ENCODE measurements at places on chromosomes 12 and 14.

GRCh38 chr12:54035568-54036264 is 2.9 kb downstream of the HOXC5 start:
- no peak for DNase-seq

- DNase-seq: no peak
Observed at GRCh38 chr12:7555752-7556151, 52.2 kb upstream of the CD163 start.

DNA sequence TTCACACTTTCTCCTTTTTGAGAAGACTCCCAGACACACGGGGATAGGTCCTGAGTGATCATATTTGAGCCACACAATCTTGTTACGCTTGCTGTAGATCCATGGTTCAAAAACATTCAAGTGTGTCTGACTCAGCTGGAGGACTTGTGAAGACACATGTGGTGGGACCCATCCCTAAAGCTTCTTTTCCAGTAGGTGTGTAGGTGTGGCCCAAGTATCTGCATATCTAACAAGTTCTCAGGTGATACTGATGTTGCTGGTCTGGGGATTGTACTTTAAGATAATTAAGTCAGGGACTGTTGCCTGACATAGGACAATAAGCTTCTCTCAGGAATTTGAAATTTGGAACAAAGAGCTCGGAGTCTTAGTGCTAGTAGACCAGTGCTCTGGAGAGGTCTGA is 4.1 kb upstream of the DAAM1 start:
- DNase-seq: no peak

- DNase-seq: no peak
Observed at GRCh38 chr12:88015825-88016224, 13.4 kb downstream of the C12orf50 start.

DNA sequence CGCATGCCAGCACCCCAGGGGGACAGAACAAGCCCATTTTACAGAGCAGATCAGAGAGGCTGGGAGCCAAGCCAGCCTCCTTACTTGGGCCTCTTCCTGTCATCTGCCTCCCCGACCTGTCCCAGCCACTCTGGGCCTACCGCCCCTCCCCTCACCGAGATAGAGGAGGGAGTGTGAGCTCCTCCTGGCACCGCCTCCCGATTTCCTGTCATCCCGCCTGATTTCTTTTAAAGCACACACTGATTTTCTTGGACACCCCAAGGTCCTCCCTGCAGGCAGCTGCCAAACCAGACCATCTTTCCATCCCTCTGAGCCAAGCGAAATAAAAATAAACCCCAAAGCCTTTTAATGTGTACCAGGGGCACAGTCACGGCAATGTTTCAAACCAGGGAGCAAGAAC is 108.4 kb downstream of the RFLNA start:
- DNase-seq: no peak

DNA sequence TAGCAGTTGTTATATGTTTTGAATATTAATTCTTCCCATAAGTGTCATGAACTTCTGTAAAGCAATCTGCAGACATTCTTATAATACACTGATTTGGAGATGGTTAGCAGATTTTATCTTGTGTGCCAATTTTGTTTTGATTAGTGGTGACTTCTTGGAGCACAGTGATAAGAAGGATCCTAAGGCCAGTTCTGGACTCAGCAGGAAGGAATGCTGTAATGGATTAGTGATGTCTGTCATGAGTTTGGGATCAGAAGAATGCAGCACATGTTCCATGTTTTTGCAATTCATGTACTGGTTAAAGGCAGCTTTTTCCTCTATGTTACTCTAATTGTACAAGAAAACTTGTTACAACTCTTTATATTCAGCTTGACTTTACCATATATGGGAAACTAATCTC is 91.5 kb downstream of the UNC79 start:
- no peak for DNase-seq

GRCh38 chr14:82414853-82415539 is 881.3 kb upstream of the SEL1L start:
- DNase-seq: no peak

GRCh38 chr12:92463171-92463570 is 239.6 kb upstream of the PLEKHG7 start:
- DNase-seq: no peak

- DNase-seq: no peak
Observed at GRCh38 chr14:53620317-53620716, 336.3 kb downstream of the BMP4 start.

GRCh38 chr14:71235875-71236274 is 328.6 kb downstream of the PCNX1 start:
- no peak for DNase-seq

GRCh38 chr12:122974892-122975789 is at the start of gene OGFOD2:
Gene OGFOD2, plus strand, starts transcription at chr12:122975244. Its CDS starts 8 bp downstream, at chr12:122975252.
- DNase-seq: peak; percentile 93

GRCh38 chr12:79302162-79302814 is 388.5 kb downstream of the PAWR start:
- no peak for DNase-seq

- peak; percentile 67 for DNase-seq
Observed at GRCh38 chr12:21940549-21941505, at the start of gene ABCC9. Gene ABCC9, minus strand, starts transcription at chr12:21941426. Its CDS starts 4,752 bp downstream, at chr12:21936674.

DNA sequence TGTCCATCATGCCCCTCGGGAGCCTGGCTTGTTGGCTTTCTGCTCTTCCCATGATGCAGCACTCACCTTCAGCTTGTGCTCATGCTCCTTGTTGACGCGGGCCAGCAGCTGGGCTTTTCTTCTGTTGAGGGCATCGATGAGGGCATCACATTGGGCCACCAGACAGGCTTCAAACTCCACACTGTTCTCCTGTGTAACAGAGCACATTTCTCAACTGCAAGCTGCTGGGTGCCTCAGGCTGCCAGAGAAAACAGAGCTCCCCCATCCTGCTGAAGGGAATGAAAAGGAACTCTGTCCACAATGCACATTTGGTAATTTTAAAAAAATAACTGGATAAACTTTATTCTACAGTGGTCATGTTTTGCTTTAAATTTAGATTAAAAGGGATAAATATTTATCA is 72.1 kb downstream of the TRIM9 start:
- no peak for DNase-seq

GRCh38 chr12:47839214-47839876 is 19.6 kb upstream of the HDAC7 start:
- no peak for DNase-seq

GRCh38 chr12:111369496-111370220 is 763 bp upstream of the PHETA1 start:
- no peak for DNase-seq

DNA sequence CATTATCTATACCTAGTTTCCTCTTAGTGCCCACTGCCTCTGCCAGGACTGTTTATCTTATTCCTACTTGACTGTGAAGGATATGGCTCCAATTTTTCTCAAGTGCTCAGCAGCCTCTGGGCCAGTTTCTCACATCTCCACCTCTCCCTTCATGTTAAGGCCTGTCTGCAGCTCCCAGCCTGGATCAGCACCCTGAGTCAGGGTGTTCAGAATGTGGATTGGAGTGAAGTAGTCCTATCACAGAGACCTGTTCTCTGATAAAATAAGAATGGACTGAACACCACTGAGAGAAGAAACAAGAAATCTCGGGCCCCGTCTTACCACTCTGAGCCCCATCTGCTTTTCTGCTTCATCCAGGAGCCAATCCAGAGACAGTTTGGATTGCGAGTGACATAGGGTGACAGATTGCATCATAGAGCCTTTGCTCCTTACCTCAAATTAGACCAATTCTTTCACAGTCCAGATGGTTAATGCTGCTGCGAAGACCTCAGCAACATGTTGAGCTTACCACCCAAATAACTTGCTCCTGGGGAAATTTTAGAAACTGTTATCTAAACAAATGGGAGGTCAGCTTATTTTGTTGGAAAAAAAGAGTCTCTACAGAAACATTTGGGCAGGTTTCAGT is 473.1 kb downstream of the PDZRN4 start:
- DNase-seq: no peak

DNA sequence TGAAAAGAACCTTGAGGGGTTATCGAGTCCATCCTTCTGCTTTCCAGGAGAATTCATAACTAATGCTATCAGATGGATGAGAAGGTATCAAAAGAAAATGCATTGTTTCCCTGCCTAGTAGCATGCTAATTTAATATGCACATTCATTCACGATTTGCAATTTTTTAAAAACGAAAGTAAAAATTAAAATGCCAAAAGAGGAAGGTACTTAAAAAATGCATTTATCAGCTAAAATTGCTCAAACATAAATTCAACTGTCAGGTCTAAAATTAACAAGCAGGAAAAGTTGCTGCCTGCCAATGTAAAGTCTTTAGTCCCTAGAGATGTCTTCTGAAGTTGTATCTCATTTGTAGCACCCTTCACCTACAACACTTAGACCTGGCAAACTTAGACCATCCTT is 7.9 kb downstream of the ATF7 start:
- no peak for DNase-seq

GRCh38 chr12:40689576-40689975 is 2.7 kb upstream of the CNTN1 start:
- no peak for DNase-seq

GRCh38 chr14:55715889-55716288 is 135.9 kb downstream of the KTN1 start:
- no peak for DNase-seq

DNA sequence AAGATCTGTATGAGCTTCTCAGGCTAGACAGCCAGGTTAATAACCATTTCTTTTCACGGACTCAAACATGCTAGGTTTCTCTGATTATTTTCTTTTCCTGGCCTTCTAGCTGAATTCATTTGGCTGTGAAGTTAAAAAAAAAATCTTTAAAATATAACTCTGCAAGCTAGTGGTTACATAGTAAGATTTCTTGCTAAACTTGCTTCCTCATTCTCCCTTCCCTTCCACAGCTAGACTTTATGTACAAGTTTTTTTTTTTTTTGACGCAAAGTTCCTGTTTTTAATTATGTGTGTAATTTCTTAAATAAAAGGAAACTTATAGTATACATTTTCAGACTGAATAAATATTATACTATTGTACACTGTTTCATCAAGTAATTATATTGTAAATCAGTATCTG is 145.4 kb downstream of the TMTC2 start:
- no peak for DNase-seq

- peak; percentile 65 for DNase-seq
Observed at GRCh38 chr14:105019861-105020814, 745 bp downstream of the CDCA4 start.

GRCh38 chr12:119117936-119118335 is 60.8 kb upstream of the HSPB8 start:
- DNase-seq: no peak

- DNase-seq: no peak
Observed at GRCh38 chr12:103085541-103085940, 128.1 kb downstream of the ASCL1 start.

GRCh38 chr12:13980538-13981295 is 685 bp downstream of the GRIN2B start:
- DNase-seq: no peak

- no peak for DNase-seq
Observed at GRCh38 chr12:25377469-25378177, 126.9 kb upstream of the KRAS start.

DNA sequence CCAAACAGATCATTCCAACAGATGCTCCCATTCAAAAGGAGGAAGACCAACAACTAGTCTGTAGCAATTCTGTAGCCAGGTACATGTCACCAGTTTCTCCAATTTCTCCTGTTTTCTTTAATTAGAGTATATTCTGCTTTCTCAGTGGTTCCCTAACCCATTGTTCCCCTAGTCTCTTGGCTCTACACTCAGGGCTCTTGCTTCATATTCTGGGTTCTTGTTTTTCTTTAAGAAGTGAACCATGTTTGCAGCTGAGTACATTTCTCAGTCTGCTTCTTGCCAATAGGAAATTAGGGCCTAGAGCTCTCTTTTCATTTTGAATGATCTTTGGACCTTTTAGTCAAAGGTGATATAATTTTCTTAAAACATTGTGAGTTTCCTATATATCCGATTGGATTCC is 29.4 kb upstream of the STXBP6 start:
- DNase-seq: no peak

- no peak for DNase-seq
Observed at GRCh38 chr12:80241576-80242273, 142.4 kb downstream of the OTOGL start.

DNA sequence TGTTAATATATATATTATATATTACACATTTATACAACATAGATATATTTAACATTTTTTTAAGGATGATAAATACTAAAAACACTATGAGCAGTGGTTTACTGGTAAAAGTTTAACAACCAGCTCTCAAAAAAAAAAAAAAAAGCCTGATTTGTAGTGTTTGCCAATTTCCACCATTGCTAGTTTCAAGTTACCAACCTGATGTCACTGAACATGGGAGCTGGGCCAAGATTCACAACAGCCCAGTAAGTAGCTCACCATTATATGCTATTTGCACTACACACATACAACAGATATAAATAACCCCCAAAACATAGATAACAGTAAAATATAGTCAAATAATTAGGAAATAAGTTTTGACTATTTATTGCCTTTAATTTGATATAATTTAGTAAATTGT is 28.9 kb upstream of the TMX1 start:
- DNase-seq: no peak

GRCh38 chr12:13713556-13714410 is 267.6 kb downstream of the GRIN2B start:
- DNase-seq: no peak

DNA sequence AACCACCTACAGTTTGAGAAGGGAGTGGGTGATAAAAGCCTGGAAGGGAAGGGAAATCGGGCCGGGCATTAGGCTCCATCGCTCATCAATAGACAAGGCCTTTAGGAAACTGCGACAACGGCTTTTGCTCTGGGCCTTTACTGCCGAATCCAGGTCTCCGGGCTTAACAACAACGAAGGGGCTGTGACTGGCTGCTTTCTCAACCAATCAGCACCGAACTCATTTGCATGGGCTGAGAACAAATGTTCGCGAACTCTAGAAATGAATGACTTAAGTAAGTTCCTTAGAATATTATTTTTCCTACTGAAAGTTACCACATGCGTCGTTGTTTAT is 261 bp upstream of the RNU7-1 start:
- DNase-seq: no peak

- no peak for DNase-seq
Observed at GRCh38 chr12:115630136-115630535, 647.4 kb downstream of the MED13L start.

- DNase-seq: no peak
Observed at GRCh38 chr14:105433161-105433605, 13.6 kb downstream of the MTA1 start.

- DNase-seq: no peak
Observed at GRCh38 chr14:31207287-31207754, 272 bp downstream of the HECTD1 start.

DNA sequence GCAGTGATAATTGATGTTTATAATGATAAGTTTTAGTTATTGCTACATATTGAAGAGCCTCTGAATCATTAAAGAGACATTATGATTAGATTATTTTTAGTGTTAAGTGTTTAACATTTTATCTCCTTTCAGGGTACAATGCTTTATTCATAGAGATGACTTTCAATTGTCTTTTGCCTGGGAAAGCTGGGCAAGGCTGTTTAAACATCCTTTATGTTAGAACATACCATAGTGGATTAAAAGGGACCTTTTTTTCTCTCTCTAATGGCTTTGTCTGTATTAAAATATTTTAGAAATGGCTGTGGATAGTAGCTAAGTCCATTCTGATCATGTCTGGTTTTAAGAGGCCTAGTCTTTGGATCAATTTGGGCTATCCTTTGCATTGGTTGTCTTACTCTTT is 427.5 kb upstream of the MIS18BP1 start:
- DNase-seq: no peak
